ENCODE measurements at places on chromosomes 1 and 21.
A peak's percentile ranks its signal among the peaks of the same experiment; 100 is the strongest.

DNA sequence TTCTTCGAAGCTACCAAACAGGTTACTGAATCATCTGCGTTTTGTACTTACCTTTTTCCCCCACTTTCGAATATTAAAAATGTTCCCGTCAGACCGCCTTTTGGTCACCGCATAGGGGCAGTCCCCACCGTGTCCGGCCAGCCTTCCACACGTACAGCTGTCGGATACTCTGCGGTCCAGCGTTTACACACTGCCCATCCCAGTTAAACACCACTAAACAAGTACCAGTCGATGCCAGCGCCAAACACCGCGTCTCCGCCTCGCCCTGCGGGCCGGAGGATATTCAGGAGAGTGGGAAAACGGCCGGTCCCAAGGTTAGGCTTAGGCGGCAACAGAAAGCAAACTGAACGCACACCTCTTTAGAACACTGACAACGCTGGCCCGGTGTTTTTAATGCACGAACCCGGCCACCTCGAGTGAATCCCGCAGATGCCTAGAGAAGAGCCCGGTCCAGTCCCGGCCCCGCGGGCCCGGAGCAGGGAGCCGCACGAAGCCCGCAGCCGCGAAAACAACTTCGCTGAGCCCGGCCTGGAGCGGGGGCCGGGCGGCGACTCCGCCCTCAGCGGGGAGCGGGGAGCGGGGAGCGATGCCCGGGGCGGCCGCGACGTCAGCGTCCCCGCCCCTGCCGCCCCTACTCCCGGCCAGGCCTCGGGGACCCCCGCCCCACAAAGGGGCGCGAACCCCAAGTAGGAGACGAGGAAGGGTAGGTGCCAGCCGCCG lies 730 bp upstream of the PHF13 start:
- no peak for DNase-seq

GRCh38 chr1:209539576-209539975 lies 43.9 kb upstream of the CAMK1G start:
- no peak for DNase-seq

- DNase-seq: no peak
Observed at GRCh38 chr1:243956450-243956849, 94.6 kb upstream of the ZBTB18 start.

GRCh38 chr1:150955280-150955679 lies 19.4 kb downstream of the CERS2 start:
- no peak for DNase-seq

- peak; percentile 1 for DNase-seq
Observed at GRCh38 chr1:5667513-5668325, 324.5 kb downstream of the NPHP4 start.

Measured in CD4-positive, alpha-beta T cell treated with Interleukin-2 at 100 ng/mL for 4 hours (primary cell).